Left ventricle myocardium inferior (tissue), 1 donor: ENCODE measurements at places on chromosomes 6 and 20.

DNA sequence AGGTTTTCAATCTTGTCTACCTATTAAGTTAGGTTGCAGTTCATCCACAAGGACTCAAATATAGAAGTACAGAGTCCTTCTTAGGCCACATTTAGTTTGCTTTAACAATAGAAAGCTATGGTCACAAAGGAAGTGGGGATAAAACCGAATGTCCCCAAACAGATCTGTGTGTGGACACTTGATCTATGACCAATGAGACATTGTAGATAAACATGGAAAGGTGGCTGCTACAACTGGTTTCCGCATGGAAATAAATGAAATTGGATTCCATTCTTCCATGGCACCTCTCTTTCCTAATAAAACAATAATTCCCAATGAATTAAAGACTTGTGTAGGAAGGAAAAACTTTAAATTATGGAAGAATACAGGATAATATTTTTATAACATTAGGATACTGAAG, 20.4 kb upstream of the DOK5 start:
- no peak for DNase-seq

DNA sequence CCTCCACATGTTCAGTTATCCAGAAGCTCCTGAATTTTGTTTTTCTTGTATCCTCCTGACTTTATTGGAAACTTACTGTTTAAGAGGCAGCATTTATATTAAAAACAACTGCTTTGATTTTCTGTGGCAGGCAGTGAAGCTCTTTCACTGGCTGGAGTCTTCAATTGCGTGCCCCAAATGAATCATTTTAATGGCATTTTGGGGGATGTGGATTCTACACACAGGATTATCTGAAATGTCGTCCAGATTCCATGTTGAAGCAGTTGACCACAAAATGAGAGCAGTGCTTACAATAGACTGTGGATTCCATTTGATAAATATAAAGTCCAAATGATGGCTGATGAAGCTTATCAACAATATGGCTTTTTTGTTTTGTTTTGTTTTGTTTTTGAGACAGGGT, 41.0 kb upstream of the HIVEP1 start:
- no peak for DNase-seq

DNA sequence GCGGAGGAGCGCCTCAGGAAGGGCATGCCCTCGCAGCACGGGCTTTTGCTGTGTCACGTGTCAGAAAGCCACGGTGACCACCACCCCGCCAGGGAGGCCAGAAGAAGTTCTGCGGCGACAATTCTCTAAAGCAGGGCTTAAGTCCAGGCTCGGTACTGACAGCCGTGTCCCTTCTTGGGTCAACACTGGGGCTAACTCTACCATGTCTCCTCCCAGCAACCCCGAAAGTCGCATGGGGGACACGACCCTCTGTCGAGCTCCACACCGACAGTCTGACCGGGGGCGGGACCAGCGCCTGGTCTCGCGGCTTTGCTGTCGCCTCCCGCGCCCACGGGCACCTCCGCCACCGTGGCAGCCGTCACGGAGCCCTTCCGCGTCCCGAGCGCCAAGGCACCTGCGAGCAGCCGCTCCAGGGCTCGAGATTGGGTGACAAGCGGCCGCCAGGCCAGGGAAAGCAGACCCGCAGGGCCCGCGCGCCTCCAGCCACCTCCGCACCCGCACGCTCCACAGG, 534 bp downstream of the NANP start:
- peak; percentile 39 for DNase-seq

DNA sequence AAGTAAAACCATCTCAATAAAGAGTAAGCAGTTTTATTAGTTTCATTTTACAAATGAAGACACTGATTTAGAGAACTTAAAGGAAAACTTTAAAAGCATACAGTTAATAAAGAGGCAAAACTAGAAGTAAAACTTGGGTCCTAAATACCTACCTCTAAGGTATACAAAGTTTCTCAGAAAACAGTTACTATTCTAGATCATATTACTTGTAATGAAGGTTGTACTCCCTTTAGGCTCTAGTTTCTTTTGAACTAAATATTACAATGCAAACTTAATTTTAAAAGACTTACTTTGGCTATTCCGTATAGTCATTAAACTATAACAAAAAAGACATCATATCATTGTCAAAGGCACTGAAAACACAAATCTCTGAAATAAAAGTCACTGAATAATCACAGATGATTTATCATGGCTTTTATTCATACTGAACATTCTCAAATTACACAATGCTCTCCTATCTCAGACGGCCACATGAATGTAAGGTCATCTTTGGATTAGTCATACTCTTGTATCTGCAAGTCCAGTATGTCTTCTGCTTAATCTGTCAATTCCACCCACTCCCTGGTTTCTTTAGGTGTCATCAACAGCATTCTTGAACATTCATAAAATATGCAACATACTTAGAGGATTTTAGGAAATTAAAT, 361.6 kb upstream of the RUNX2 start:
- DNase-seq: no peak

- DNase-seq: no peak
Observed at GRCh38 chr6:170091639-170092579, 199.0 kb downstream of the DLL1 start.

GRCh38 chr6:154095571-154095970, 56.5 kb downstream of the OPRM1 start:
- no peak for DNase-seq

- no peak for DNase-seq
Observed at GRCh38 chr6:16140607-16141006, 11.7 kb downstream of the MYLIP start.

GRCh38 chr6:37242429-37243052, 15.0 kb upstream of the TBC1D22B start:
- no peak for DNase-seq

GRCh38 chr6:47414423-47415167, 63.0 kb upstream of the CD2AP start:
- DNase-seq: no peak

DNA sequence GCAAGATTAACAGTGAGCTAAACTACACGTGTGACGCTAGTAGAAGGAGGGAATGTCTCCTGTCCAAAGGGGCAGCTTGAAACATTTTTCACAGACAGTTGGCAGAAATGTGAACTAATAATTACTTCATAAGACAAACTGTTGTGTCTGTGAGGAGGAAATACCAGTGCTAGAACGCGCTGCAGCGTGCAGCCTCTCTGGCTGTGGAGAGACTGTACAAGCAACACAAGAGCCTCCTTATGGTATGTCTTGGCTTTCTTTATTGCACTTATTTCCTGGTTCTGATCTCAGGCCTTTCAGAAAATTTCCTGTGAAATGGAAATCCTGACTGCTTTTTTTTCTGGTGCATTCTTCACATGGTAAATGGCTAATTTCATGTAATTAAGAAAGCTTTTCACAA, 25.3 kb upstream of the TIAM2 start:
- DNase-seq: no peak
